ENCODE measurements at places on chromosomes 3 and 15.

DNA sequence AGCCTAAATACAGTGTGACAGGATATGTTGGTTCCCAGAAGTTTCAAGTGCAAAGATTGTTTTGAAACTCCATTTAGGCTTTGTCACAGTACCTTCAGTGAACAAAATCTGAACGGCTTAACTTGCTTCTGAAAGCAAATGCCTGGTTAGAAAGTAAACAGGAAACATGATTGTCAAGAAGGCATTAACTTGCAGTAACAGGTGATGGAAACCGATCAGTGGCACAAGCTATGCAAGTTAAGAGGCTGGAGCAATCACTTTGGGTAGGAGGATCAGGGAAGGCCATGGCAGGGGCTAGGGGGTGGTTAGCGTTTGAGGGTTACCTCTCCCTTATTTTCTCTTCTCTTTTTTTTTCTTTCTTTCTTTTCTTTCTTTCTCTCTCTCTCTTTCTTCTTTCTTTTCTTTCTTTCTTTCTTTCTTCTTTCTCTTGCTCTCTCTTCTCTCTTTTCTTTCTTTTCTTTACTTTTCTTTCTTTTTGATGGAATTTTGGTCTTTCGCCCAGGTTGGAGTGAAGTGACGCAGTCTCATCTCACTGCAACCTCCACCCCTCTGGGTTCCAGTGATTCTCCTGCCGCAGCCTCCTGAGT is 2.4 kb downstream of the HYKK start:
- DNase-seq: no peak

DNA sequence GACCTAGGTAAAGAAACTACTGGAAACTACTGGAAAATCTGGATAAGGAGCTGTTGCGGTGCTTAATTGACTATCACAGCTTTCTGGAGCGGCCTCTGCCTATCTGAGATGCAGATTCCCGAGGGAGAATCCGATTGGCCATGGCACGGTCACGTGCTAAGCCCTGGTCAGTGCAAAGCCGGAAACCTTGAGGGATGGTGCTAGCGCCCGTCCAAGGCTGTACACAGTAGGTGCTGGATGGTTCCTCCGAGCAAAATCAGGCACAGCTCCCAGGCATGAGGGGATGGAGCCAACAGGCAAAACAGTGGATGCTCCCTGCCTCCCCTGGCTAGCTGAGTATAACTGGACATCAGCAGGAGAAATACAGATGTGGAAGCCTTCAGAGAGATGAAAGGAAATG is 238.7 kb upstream of the HES1 start:
- no peak for DNase-seq

DNA sequence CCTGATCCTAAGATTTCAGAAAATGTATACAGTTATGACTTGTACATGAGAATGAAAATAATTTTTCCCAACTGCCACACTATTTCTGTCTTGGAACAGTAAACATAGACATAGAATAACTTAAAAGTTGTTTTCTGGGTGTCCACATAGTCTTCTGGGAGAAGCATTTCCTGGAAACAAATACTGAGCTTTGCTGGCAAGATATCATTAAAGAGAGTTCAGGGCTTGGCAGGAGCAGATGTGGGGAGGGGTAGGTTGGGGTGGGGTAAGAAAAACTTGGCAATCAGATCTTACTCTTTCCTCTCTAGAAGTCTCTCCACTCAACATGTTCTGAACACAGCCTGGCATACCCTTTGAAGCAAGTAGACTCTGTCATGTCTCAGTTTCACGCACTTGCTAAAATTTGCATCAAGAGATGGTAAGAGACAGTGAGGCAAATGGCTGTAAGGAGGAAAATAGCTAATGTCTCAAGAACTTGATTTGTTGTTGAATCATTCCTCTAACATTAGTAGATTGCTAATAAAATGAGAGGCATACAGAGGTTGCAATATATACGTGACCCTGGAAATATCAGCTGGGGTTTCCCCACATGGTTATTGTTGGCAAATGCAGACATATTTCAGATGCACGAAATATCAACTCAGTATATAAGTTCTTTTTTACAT is 27.3 kb upstream of the ABI3BP start:
- DNase-seq: no peak

DNA sequence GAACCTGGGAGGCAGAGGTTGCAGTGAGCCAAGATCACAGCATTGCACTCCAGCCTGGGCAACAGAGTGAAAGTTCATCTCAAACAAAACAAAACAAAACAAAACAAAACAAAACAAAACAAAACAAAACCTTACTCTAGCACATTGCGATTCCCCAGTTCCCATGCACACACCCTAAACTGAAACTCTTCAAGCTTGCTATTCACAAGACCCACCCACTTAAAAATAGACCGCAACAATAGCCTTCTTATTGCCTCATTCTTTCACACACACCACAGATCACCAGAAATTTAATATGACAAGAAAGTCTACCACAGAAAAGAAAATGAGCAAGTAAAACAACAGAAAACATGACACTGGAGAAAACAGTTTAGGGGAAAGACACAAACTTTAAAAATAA is 598.4 kb downstream of the FHIT start:
- no peak for DNase-seq

GRCh38 chr15:77525907-77526594 is 105.4 kb downstream of the HMG20A start:
- no peak for DNase-seq

DNA sequence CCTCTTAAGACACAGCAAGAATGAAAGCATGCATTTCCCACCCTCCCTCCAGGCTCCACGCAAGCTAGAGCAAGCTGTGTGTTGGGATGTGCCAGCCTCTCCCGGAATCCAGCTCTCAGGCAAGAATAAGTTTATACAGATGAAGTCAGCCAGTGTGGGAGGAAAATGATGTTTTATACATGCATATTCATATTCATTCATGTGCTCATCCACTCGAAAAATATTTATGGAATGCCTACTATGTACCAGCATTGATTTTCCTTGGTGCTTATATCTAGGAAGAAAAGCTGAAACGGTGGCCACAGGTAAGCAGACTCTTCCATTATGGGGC is 62.7 kb downstream of the KLHL6 start:
- DNase-seq: no peak

- no peak for DNase-seq
Observed at GRCh38 chr3:42655331-42655888, 1.9 kb downstream of the ZBTB47 start.

GRCh38 chr3:25033407-25034029 is 394.5 kb upstream of the RARB start:
- DNase-seq: peak; percentile 9

DNA sequence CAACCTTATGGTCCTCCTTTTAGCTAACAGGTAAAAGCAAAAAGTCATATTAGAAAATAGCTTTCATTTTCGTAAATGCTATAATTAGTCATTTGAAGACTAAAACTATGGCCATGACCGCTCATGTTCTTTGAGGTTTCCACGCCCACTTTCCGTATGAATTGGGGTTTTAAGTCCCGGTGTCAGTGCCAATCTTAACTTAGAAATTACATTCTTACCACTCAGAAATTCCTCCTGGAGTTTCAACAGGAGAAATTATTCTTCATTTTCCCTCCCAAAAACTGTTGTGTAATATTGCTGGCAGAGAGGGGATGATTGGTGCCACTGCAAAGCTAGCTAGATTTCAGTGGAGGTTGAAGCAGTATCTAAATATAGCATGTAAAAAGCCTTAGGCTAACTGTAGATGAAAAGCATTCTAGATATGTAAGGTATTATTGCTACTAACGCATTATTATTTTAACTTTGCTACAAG is 71.0 kb upstream of the MDFIC2 start:
- DNase-seq: no peak

DNA sequence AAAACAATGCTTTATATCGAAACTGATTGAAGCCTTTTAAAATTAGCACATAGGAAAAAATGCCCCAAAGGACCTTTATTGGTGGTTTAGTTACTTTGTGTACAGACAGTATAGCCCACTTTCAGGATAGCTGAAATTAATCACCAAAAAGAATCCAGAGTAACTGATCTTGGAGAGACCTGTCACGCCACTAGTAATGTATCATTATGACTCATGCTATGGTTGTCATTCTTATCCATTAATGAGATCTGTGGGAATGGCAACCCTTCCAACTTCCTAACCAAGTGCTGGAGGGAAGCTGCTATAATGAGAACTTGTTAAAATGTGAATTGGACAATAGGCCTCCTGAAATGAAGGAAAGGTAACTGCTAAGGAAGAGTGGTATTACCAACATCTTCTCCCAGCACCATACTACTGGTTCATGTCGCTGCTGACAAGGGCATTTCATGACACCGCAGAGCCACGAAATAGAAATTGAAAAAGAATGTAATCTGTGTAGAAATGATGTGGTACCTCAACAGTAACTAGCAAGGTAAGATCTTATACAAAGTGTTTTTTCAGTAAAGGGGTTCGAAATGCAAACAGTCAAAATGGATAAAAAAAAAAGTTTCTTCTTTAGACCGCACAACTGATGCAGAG is 7.1 kb upstream of the EMC4 start:
- no peak for DNase-seq

GRCh38 chr15:26757141-26757540 is 15.7 kb downstream of the GABRB3 start:
- no peak for DNase-seq

- no peak for DNase-seq
Observed at GRCh38 chr15:65060641-65061397, 7.0 kb downstream of the RASL12 start.

DNA sequence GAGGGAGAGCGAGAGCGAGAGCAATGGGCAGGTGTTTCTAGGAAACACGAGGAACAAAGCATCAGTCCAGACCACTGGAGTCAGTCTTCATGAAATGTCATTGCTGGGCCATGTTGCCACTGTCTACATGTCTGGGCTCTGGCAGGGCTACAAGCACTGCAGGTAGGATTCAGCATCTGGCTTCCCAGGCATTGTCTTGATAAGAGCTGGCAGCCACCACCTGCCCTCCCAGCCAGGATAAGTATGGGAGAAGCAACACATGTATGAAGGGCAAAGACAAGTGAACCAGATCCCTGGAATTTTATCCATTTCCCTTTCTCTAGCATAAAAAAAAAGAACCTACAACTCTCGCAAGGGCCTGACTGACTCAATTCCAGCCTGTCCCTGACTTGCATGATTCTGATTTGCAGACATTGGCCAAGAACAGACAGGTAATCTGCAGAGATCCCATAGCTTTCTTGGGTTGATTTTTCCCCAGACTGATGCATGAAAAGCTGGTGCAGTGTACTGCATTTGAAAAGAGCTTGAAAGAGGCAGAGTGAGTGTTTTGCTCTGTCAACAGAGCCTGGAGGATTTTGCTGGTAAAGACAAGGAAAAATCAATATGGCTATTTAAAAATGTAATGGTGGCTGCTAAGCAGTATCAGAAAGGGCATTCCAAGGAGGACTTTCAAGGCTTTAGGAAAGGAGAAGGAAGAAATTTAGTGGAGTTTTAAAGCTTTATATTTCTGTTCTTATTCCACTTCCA is 157.2 kb upstream of the MYRIP start:
- DNase-seq: no peak

- DNase-seq: no peak
Observed at GRCh38 chr3:158983216-158984099, 181.6 kb downstream of the MFSD1 start.

DNA sequence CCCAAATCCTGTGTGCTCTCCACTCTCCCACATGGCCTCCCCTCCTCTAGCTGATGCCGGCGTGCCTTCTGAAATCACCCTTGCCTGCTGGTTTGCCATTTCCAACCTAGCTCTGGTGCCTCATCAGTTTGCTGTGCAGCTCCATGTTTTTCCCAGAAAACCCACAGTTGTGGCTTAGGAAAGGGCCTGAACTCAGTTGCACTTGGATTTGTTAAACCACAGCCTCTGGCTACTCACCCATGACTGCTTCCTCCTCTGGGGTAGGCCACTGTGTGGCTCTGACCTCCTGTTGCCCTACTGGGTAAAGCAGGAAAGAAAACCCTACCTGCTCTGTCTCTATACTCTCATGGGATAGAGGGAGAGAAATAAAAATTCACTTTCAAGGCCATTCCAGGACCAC is 97.3 kb downstream of the DAPK2 start:
- DNase-seq: no peak

DNA sequence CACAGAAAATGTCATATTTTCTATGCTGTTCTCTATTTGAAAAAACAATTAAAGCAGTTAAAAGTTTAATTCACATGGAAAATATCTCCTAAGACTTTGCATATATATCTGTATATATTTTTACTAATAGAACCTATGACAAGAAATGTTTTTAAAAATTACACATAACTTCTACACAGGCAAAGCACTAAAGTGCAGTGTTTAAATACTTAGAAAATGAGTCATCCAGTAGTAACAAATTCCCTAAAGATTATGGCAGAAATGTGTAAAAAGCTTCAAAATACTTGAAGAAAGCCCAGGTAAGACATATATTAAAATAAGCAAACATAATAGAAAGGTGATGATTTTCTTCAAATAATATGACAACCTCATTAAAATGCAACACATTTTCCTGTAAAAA is 236.6 kb downstream of the TBC1D5 start:
- DNase-seq: no peak

DNA sequence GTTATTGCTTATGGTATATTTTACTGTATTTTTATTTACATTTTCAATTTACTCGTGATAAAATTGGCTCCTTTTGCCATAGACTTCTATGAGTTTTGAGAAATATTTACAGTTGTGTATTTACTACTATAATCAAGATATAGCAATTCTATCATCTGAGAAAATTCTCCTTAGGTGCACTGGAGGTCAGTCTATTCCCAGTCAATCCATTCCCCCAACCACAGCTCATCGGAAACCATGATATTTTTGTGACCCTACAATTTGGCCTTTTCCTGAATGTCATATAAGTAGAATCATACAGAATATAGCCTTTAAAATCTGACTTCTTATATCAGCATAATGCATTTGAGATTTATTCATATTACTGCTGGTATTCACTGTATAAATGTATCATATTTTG is 114.7 kb upstream of the LRTM1 start:
- no peak for DNase-seq

GRCh38 chr15:64997745-64998375 is 8.1 kb upstream of the SPG21 start:
- DNase-seq: no peak

DNA sequence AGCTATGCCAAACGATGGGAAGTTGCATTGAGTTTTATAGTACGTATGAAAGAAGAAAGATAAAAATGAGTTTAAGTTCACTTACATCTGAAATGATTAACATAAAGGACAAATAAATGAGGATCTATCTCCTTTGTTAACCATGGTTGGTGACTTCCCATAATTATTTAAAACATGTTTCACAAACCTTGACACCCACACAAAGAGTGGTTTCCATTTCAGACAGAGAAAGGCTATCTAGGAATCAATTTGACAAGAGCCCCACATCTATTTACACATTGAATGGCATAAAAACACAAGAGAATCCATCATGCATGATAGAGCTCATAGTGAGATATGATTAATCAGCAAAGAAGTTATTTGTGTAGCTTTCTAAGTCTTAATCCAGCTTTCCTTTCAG is 14.2 kb upstream of the MTMR10 start:
- no peak for DNase-seq

DNA sequence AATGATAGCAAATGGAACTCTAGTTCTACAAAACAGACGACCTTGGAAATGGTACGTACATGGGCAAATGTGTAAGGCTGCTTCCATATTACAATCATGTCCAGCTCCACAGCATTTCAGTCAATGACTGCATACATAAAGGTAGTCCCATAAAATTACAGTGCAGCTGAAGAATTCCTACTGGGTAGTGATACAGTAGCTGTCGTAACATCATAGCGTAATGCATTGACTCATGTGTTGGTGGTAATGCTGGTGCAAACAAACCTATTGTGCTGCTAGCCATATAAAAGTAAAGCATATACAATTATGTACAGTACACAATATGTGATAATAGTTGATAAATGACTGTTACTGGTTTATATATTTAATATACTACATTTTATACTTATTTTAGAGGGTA is 18.5 kb downstream of the TTC23 start:
- no peak for DNase-seq

All from stimulated activated naive CD8-positive, alpha-beta T cell treated with anti-CD3 and anti-CD28 coated beads, Interleukin-15, amount 100 ng/mL, for 72 hours (primary cell).